ENCODE measurements at places on chromosomes 6 and 20. TPM values are rescaled to one million over a fixed set of nuclear protein-coding genes. Genes with fewer than 3 reads are reported as not detected.

GRCh38 chr6:136344420-136344819, 54.8 kb upstream of the BCLAF1 start:
- peak; percentile 73 for DNase-seq

- DNase-seq, result no peak
These were observed 14.4 kb downstream of the SNPH start for GRCh38 chr20:1280195-1281102.

DNA sequence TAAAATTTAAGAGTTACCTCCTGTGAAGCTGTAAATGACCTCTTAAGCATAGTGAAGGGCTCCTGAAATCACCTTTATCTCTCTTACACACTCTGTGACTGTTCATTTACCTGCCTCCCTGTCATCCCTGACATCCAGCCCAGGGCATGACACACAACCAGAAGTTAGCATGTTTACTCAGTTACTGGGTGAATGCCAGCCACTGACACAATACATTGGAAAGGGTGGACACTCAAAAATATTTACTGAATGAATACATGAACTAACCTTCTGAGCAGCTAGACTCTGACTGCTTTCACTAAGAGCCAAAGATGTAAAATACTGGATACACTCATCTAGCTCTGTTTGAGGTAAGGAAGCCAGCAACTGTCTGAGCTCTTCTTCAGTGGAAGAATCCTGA, 25.3 kb downstream of the SERAC1 start:
- DNase-seq, result no peak

GRCh38 chr6:32583527-32583898, 6.1 kb downstream of the HLA-DRB1 start:
- no peak for DNase-seq

The PPIL6 gene
- total RNA-seq, result 4.1 TPM

The CST5 gene
- not detected for total RNA-seq
